ENCODE measurements at places on chromosomes 2 and 18.

DNA sequence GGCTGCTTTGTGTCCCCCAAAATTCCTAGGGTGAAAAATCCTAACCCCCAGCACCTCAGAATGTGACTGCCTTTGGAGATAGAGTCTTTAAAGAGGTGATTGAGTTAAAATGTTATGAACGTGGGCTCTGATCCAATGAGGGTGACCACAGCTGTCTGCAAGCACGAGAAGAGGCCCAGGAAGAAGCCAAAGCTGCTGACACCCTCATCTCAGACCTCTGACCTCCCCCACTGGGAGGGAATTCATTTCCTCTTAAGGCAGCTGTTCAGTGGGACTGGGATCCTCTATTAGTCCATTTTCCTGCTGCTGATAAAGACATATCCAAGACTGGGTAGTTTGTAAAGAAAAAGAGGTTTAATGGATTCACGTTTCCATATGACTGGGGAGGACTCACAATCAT is 544.4 kb downstream of the DCDC2C start:
- no peak for DNase-seq

DNA sequence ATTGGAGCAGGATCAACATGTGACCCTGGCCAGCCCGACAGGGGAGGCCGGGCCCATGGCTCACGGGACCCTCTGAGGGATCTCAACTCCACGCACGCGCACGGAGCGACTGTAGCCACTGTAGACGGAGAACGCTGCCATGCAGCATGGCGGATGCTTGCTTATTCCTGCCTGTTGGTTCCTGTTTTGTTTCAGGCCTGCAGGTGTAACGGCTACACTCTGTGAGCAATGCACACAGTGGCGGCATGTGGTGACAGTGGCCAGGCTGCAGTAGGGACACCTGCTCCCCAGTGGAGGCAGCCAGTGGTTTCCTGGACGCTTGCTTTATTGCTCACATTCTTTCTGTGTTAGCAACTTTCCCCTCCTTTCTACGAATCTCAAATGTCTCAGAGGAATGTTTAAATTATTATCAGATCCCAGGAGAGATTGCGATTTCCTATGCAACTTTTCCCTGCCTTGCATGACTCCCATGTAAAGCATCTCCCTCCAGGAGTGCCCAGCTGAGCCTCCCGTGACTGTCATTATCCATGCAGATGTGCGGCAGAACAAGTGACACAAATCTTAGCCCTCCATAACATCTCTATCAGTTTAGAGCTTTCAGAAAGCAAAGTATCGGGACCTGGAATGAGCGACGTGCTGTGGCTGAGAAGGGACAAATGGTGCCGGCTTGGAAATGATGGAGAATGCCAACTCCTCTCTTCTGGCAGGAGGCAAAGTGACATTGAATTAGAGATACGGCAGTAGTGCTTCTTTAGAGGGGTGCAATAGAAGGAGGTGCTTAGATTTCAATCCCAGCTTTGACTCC is 209.7 kb downstream of the ASB1 start:
- no peak for DNase-seq

DNA sequence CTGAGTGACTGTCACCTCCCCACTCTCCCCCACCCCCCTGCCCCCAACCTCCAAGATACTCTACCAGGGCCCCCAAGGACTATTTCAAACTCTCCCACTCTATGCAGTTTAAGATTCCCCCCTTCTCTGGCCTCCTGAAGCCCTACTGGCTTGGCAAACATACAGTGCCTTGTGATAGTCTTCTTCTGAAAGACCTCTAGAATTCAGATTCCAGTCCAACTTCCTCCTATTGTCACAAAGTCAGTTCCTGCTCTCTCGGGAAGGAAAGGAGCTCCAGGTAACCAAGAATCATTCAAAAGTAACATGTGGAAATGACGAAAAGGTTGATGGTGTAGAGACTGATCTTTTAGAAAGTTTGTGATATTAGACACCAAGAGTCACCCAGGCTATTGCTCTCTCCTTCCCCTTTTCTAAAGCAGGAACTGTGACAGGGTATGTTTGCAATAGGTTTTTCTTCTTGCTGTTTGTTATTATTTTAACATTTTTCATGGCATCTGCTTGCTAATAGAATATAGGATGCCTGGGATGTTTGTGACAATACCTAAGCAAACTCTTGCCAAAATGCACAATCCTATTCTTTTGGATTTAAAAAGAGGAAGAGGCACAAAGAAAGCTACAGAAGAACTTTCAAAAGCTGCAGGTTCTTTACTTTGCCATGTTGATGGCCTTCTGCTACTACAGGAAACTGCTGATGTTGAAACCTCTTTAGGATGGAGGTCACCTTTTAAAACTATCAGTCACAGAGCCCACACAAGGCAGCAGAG is 93.5 kb upstream of the MGAT4A start:
- DNase-seq, result no peak

DNA sequence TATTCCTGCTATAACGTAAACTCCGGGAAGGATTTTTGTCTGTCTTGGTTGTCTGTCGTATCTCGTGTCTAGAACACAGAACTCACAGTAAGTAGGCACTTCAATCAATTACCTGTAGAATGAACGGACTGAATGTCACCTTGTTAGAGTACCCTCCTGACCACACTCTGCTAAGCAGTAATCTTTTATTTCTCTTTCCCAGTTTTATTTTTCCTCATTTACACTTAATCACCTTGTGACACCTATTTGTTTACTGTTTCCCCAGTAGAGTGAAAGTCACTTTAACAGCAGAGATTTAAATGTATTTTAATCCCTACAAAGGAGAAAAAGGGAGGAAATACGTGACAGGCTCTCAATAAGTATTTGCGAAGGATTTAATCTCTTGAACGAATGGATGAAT is 514 bp upstream of the EPB41L5 start:
- DNase-seq, result no peak

DNA sequence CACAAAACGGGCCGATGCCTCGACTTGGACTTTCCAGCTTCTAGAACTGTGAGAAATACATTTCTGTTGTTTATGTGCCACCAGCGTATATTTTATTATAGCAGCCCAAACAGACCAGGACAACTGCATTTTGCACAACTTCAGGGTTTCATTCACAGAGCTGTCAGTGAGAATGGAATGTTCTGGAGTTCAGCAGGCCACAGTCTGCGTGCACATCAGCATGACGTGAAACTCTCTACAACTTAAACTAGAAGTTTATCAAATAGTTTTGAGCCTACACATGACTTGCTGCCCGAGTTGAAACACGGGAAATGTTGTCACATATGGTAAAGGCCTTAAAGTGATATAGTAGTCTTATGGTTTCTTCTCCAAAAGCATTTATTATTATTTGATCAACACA is 3.9 kb upstream of the TRIB2 start:
- DNase-seq, result no peak

- peak; percentile 57 for DNase-seq
These were observed at the start of gene GAD1 for GRCh38 chr2:170816504-170817092. GAD1 (plus strand) TSS chr2:170816887; CDS start chr2:170818592, 1,705 bp downstream.

All from CD4-positive, alpha-beta T cell treated with Interleukin-15 for 1 hour (primary cell).